Foreskin fibroblast (primary cell): ENCODE measurements at places on chromosomes 11 and 22.

- no peak for DNase-seq
These were observed 9.2 kb downstream of the MAPK1 start for GRCh38 chr22:21858025-21858764.

DNA sequence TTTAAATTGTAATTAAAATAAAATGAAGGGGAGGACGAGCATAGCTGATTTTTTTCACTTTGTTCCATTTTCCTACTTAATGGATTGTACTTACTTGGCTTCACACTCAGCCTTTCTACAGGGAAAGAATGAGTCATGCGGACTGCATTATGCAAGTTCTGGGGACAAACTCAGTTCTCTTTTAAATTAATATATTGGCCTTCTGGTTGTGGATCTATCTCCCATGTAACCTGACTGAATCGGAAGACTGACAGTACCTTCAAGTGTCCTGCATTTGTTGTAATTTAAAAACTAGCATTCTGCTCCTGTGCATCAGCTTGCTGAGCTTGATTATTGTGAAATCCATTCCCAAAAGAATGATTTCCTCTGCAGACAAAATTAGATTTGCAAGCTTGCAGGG is 12.2 kb downstream of the OR8D1 start:
- peak; percentile 15 for DNase-seq

DNA sequence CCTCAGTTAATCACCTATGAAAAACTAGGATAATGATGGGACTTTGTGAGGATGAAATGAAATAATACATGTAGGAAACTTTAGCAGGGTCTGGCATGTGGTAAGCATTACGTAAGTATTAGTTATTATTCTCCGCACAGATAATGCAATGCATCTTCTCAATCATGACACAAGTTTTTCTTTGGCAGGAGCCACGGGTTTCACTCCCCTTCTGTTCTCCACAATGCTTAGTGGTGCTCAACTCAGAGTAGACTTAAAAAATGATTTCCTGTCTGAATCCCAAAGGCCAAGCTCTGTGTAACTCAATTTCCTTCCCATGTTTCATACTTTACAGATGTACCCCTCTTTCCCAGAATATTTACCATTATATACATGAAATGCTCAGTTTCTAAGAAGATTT is 82.9 kb downstream of the CCDC34 start:
- no peak for DNase-seq

- peak; percentile 76 for DNase-seq
These were observed 8.0 kb upstream of the CTSD start for GRCh38 chr11:1771700-1772099.

DNA sequence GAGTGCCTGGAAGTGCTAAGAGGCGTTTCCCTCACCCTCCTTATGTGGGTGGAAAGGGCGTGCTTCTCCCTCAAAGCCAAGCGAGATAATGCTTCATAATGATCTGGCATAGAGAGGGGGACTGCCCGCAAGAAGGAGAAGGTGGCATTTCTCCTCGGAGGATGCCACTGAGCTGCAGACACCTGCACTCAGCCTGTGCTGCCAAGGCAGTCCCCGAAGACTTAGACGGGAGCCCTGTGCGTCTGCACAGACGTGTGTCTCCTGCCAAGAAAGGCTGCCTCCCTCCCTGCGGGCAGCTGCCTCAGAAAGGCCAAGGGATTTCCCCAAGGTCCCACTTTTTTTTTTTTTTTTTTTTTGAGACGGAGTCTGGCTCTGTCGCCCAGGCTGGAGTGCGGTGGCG is 48.1 kb upstream of the SPATA19 start:
- no peak for DNase-seq

DNA sequence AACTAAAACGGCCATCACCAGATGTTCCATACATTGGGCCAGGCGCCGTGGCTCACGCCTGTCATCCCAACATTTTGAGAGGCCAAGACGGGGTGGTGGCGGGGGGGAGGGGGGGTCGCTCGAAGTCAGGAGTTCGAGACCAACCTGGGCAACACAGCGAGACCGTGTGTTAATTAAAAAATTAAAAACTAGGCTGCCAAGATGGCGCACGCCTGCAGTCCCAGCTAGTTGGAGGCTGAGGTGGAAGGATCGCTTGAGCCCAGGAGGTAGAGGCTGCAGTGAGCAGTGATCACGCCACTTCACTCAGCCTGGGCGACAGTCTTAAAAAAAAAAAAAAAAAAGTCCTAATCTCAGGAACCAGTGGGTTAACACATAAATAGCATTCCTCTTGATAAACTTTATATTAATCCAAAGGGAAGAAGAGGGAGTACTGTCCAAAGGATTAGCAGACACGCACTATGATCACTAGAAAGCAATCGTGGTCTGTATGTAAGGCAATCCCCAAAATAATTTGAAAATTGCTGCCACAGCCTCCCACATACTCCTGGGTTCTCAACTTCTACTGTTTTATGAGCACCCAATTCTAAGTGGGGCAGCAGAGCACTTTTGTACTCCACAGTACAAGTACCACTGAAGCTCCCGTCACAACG is 604 bp downstream of the PUS3 start:
- no peak for DNase-seq

- DNase-seq, result peak; percentile 40
These were observed 28.9 kb downstream of the RAB39A start for GRCh38 chr11:107957109-107957588.

GRCh38 chr11:19565639-19566038 is 147.0 kb upstream of the NAV2 start:
- DNase-seq, result no peak

DNA sequence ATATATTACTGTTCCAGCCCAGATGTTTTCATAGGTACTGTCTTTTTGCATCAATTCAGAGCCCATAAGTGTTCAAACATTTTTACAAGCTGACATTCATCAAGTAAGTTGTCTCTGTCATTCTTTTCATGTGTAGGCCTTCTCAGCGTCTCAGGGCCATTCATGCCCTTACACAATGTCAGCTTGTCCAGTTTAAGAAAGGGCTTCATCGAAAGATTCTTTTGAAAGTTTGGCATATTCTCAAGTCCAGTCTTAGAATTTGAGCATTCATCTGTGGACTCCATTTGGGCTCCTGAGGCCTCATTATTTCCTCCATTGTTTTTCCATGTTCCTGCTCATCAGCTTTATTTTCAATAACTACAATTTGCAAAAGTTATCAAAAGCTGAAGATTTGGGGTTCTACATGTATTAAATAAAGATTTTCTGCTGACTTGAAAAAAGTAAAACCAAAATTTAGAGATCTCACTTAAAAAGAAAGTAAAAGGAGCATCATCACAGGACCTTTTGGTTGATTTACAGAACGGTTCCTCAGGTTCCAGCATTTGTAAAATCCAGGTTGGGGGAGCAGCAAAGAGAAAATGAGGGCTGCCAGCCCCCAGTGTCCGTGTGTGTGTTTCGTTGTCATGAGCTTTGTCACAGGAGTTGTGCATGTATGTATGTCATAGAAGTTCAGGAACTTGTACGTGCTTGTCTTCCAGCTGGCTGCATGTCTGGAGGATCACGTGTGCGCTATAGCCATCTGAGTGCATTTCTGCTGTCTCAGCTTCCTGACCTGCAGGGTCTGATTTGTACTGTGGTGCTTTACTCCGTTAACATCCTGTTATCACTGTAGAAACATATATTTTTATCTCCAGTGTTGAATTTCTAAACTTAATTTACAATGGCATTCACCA is 15.6 kb downstream of the MOV10L1 start:
- peak; percentile 18 for DNase-seq

DNA sequence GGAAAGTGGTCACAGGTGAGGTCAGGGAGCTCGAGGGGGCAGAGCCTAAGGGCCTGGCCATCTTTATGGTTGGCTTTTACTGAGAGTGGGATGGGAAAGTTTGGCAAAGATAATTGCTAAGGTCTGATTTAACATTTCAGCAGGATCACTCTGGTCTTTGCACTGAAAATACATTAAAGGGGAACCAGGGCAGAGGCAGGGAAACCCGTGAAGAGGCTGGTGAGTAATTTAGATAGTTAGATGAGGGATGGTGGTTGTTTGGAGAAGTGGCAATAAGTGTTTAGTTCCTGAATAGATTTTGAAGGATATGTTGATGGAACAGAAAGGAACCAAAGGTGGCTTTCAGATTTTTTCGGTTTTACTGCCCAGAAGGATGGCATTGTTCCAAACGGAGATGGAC is 50.8 kb downstream of the SCN3B start:
- no peak for DNase-seq

DNA sequence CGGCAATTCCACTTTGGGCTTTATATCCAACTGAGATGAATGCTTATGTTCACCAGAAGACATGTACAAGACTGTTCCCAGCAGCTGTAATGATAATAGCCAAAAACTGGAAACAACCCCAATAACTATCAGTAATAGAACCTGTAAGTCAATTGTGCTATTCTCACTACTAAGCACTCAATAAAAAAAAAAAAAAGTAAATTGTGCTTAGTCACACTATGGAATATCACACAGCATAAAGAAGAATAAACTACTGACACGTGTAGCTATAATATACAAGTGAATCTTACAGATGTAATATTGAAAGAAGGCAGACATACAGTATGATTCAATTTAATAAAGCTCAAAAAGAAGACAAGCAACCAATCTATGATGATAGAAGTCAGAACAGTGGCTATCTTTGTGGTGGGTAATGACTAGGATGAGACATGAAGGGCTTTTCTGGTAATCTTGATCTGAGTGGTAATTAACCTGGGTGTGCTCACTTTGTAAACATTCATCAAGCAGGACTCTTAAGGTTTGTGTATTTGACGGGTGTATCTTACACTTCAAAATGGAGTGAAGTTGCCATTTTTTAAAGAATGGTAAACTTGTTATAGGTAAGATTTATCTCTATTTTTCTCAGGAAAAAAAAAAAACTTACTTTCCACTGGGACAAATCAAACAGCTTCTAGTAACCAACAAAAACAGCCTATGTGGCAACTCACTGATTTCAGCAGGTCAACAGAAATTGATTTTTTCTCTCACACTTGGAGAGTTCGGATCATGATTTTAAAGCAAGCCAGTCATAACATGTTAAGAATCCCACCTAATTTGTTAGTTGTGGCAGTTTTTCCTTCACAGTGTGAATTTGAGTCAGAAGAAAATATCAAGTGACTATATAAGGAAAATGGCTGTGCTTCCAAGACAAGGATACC is 84.2 kb downstream of the CCDC83 start:
- no peak for DNase-seq

GRCh38 chr11:63680834-63681320 is 423 bp upstream of the RTN3 start:
- no peak for DNase-seq
